ENCODE measurements at places on chromosomes 6 and 20. TPM values are rescaled to one million over a fixed set of nuclear protein-coding genes. Genes with fewer than 3 reads are reported as not detected.
A peak's percentile ranks its signal among the peaks of the same experiment; 100 is the strongest.

The LRRN4 gene
- 0.44 TPM for total RNA-seq

The RAD21L1 gene
- total RNA-seq: 0.11 TPM

The RARS2 gene
- 12.7 TPM for total RNA-seq

The TMEM244 gene
- not detected for total RNA-seq

The ADTRP gene
- not detected for total RNA-seq

- no peak for DNase-seq
These were observed 720.4 kb upstream of the CHD6 start for GRCh38 chr20:42338294-42339201.

GRCh38 chr6:142771162-142771561 is 173.8 kb downstream of the HIVEP2 start:
- no peak for DNase-seq

GRCh38 chr6:159695984-159696383 is 2.9 kb upstream of the SOD2 start:
- no peak for DNase-seq

DNA sequence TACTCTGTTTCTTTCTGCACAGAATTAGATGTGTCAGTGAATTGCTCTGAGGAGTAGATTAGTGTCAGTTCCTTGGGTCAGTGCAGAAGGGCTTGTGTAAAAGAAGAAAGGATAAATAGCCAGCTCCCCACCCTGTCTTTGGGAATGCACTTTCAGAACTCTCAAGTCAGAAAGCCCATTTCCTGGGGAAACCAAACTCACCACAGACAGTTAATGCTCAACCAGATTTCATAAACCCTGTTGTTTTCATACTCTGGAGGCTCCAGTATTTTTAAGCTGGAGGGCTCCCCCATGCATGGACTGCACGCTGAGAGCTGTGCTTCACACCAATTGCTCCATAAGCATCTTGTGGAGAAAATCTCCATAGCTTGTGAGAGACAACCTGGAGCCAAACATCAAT is 449.7 kb downstream of the CDH26 start:
- no peak for DNase-seq

GRCh38 chr6:95866732-95867131 is 149.0 kb upstream of the FUT9 start:
- peak; percentile 12 for DNase-seq

DNA sequence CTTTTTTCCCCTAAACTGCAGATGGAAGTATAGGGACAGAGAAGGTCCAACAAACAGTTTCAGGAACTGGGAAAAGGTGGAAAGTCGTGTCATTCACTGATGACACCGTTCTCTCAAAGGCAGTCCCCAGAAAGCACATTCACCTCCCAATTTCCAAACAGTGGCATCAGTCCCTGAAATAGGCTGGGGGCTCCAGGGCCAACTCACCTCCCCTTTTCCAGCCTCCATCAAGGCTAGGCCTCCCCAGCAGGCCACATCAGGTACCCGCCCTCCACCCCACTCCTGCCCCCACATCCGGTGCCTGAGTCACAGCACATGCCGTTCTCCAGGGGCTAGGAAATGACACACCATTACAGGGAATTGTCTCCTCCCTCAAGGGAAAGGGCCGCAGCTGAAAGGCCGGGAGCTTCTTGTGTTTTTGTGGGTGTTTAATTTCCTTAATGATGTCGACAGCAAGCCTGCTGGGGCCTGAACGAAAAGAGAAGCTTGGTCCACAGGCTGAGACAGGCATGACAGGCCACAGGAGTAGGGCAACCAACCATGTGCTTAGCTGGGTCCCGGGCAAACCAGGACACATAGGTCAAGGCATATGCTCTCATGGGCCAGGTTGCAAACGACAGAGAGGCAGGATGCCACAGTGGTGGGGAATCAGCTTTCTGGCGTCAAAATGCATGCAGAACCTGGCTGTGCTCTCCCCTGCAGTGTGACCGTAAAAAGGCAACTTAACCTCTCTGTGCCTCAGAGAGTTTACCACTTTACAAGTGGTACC is 39.2 kb downstream of the ZMYND8 start:
- DNase-seq: peak; percentile 96

- no peak for DNase-seq
These were observed 5.2 kb upstream of the ZC3H12D start for GRCh38 chr6:149489967-149490366.

GRCh38 chr20:22339946-22340345 is 244.4 kb downstream of the FOXA2 start:
- DNase-seq: peak; percentile 52

GRCh38 chr6:9901376-9901775 is 513.5 kb downstream of the TFAP2A start:
- no peak for DNase-seq

GRCh38 chr6:150741633-150742200 is 123.8 kb upstream of the MTHFD1L start:
- peak; percentile 28 for DNase-seq

DNA sequence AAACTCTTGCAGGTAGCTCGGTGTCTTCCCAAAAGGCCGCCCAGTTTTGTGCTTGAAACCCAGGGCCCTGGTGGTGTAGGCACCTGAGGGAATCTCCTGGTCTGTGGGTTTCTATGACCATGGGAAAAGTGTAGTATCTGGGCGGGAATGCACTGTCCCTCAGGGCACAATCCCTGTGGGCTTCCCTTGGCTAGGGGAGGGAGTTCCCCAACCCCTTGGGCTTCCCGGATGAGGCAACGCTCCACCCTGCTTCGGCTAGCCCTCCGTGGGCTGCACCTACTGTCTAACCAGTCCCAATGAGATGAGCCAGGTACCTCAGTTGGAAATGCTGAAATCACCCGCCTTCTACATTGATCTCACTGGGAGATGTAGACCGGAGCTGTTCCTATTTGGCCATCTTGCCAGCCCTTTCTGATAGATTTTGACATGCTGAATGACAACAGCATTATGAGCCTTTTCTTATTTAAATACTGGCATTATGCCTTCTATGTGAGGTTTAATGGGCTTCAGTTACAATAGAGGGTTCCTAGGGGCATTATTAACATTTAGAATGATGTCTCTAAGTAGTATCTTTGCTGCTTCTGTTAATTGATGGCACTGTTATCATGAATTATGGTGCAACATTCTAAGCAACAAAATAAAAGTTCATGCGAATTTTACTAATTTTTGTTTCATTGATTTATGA is 133.7 kb upstream of the FLRT3 start:
- DNase-seq: no peak

DNA sequence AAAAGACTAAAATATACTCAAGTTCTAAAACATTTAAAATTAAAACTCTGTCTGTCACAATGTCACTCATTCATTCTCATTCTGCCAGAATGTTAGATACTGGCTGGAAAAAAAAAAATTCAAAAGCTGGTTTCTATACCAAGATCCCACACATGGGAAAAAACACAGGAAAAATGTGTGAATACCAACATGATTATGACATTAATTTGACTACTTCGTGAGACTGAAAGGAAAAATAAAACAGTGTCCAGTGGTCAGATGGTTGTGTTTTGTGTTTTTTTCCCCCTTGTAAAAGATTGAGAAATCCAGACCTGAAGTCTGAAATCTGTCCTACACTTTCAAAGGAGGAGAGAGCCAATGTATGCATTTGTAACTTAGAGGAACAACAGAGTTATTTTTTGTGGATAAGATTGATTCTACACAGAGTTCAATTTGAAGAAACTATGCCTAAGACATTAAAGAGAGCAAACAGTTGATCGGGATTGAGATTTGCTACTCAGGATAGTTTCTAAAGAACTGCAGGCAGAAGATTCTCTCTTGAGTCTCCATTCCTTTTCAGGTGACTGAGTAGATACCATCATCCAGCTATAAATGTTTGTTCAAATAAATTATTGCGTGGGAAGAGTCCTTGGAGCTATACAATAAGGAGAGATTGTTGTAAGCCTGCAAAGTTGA is 39.2 kb upstream of the TXLNB start:
- no peak for DNase-seq

- DNase-seq: peak; percentile 2
These were observed 409.6 kb downstream of the GRIK2 start for GRCh38 chr6:101803136-101803535.

GRCh38 chr6:30656513-30656912 is 9.6 kb downstream of the C6orf136 start:
- DNase-seq: no peak

DNA sequence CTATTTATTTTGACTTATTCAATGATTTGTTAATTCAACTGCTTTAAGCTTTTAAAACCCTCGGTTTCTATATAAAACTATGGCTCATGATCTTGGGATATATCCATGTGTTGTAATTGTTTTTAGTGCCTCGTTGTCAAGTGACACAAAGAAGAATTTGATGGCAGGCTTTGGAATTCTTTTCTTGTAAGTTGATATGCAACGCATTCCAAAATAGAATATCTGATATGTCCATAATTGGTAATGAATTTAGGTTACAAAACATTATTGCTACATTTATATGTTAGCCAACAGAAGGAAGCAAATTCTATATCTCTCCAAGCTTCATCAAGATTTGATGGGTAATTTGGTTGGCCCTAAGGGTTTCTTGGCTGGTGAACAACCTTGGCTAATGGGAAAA is 220.4 kb upstream of the RIMS1 start:
- DNase-seq: no peak

- peak; percentile 77 for DNase-seq
These were observed 60.9 kb downstream of the FYN start for GRCh38 chr6:111812060-111813038.

DNA sequence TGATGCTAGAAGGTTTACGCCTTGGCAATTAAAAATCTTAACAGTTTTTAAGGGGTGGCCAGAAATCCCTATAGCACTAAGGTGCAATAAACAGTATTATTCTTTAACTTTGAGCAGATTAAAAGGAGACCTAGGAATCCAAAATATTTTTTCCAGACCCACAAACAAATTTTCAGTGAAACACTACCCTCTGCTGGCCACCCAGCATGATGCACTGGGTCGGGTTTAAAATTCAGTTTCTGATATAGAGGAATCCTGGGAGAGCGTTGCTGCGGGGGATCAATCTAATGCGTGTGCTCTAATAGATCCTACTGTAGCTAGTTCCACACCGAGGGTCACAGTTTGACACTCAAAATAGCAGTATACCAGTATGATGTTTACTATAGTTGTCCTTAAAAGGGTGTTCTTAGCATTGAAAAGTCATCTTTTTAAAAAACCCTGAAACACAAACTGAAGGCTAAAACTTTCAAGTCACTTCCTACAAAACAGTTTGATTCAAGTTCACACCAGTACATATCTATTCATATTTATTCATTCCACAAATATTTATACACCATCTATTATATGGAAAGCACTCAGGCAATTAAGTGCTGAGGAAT is 10.2 kb downstream of the UBE3D start:
- DNase-seq: peak; percentile 60

GRCh38 chr20:5781798-5782750 is 31.9 kb downstream of the SHLD1 start:
- DNase-seq: peak; percentile 11

DNA sequence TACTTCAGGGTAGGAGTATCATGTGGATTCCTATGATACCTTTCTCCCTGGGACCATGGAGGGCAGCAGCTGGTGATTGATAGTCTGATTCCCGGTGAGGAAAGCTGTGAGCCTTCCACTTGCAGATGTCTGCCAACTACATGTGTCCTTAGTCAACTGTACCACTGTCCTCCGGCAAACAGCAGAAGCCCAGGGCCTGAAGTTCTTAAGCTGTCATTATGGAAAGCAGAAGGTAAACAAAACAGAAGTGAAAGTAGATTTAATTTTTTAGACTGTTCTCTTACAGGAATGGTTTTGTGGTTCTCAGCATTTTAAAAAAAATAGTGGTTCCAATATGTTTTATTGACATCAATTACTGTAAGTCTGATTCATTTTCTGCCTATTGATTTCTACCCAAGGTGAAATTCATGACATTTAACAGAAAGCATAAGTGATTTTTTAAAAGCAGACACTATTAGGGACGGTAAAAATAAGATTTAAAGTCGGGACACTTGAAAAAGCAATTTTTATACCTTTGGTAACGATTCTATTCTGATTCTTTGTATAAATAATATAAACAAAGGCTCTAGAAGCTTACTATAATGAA is 36.6 kb downstream of the PTPN1 start:
- DNase-seq: no peak

GRCh38 chr6:31268836-31269235 is 3.1 kb downstream of the HLA-C start:
- no peak for DNase-seq

GRCh38 chr20:34407962-34408474 is 44.9 kb downstream of the ITCH start:
- DNase-seq: no peak

DNA sequence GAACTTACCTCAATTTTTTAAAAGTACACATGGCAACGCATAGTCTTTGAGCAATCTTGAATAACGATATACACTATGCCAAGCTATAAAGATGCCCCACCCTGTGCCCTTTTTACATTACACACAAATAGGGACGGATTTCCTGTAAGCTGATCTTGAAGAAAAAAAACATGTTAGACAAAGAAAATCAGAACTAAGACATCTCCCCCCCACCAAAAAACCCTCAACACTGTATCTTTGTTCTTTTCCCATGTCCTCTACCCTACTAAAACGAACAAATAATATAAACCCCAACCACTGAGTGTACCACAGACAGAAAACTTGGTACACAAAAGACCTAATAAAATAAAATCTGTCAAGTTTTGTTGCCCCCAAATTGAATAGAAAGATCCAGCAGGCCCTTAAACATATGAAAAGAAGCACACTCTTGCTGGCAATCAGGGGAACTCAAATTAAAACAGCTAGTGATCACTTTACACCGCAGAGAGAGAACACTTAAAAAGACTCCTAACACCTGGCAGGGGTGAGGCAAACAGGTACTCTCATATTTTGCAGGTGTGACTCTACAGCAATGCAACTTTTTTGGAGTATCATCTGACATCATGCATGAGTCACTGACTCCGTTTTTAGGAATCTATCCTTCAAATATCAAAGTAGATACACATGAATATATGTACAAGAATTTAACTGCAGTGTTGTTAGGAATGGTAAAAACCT is 29.6 kb downstream of the BACH2 start:
- peak; percentile 7 for DNase-seq

DNA sequence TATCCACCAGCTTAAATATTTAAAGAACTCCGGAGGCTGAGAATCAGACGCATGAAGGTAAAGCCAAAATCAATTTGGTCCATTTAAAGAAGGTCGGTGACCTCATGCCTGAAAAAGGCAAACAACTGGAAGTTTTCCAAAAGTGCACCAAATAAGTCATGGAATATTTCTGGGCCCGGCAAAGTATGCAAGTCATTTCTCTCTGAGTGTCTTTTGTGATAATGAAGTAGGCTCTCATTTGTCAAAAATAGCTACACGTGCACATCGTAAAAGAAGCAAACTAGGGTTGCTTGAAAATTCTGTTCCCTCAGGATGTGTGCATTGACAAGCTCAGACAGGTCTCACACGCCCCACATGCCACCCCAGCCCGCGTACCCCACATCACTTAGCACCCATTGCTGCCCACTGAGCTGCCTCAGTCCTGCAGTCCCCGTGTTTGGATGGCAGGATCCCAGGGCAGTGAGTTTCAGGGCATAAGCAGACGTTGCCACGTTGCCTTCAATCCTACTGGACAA is 20.5 kb upstream of the PYGB start:
- peak; percentile 81 for DNase-seq

GRCh38 chr6:24480705-24481104 is 8.7 kb downstream of the GPLD1 start:
- DNase-seq: no peak

Measured in PC-3 (cell line).